T-cell (primary cell): ENCODE measurements at places on chromosomes 5 and 9. TPM values are rescaled to one million over a fixed set of nuclear protein-coding genes. Genes with fewer than 3 reads are reported as not detected.

The GNE gene
- 15.6 TPM for total RNA-seq

The SMARCA2 gene
- 272 TPM for total RNA-seq

The ITK gene
- total RNA-seq, result 310 TPM

The PTBP3 gene
- total RNA-seq, result 109 TPM

The ZBED3 gene
- 5.1 TPM for total RNA-seq

GRCh38 chr9:113626735-113627495, 163.4 kb downstream of the RGS3 start:
- no peak for DNase-seq

GRCh38 chr9:109399258-109399767, 78.5 kb upstream of the EPB41L4B start:
- no peak for DNase-seq

DNA sequence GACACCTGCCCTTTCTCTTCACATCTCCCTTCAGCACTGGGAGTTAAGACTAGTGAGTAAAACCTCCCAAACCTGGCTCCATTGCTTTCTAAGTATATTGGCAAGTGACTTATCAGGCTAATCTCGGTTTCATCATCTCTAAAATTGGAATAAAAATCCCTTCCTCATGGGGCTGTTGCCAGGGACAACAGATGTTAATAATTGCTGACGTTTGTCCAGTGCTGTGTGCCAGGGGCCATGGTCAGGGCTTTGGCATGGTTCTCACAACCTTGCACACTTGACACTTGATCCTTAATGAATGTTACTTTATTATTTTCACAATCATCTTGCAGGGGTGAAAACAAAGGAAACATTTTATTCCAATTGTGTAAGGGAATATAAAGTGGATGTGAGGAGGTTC, 1262.0 kb upstream of the WWC1 start:
- no peak for DNase-seq

- peak; percentile 40 for DNase-seq
These were observed 596 bp upstream of the CDC37L1 start for GRCh38 chr9:4678679-4679267.

GRCh38 chr9:20701060-20701459, 17.0 kb downstream of the FOCAD start:
- DNase-seq, result no peak

GRCh38 chr5:179679014-179679674, 1.7 kb downstream of the CBY3 start:
- peak; percentile 71 for DNase-seq

DNA sequence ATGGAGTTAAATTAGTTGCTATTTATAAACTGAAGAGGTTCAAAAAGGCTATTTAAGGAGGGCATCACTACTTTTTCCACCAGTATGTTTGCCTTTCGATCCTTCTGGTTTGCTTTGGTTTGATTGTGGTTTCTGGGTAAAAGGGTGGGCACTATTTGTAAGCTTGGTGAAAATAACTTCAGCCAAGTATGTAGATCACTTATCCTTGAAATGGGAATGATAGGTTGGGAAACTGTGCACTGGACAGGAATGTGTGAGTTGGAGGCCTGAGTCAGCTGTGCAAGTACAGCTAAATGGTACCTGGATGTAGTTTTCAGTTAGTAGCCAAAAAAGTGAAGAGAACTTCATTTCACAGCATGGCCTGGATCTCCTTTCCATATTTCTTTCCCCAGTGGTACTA, 466.2 kb downstream of the ENC1 start:
- DNase-seq, result no peak

DNA sequence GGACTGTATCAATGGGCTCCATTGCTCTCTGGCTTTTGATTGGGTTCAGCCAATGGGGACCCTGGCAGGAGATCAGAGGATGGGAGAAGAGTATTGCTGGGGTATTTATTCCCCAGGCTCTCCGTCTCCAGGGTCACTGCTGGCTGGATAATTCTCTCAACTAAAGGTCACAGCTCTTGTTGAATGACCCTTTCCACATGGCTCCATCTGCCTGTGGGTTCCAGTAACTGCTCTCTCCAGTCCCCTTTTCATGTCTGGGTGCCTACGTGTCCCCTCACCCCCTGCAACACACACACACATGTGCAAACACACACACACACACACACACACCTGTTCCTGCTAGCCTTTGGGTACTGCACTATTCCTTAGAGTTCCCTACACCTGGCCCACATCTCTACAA, 53.9 kb upstream of the RIC1 start:
- no peak for DNase-seq
